ENCODE measurements at places on chromosomes 2 and 18.

DNA sequence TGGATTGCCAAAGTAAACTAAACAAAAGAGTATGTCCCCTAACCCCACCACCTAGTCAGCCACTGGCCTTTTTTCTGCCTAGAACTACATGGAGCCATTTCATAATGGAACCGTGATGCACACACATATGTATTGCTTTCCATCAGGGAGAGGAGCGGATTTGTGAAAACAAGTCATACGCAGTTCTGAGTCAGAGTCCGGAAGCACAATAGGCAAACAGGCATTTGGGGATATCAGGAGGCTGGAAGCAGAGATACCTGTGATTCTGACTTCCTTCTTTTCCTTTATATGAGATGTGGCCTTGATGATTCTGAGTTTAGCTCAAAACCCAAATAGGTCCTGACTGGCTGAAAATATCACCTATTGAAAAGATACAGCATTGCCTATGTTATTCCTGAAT lies 93.5 kb downstream of the TMEM163 start:
- no peak for DNase-seq

DNA sequence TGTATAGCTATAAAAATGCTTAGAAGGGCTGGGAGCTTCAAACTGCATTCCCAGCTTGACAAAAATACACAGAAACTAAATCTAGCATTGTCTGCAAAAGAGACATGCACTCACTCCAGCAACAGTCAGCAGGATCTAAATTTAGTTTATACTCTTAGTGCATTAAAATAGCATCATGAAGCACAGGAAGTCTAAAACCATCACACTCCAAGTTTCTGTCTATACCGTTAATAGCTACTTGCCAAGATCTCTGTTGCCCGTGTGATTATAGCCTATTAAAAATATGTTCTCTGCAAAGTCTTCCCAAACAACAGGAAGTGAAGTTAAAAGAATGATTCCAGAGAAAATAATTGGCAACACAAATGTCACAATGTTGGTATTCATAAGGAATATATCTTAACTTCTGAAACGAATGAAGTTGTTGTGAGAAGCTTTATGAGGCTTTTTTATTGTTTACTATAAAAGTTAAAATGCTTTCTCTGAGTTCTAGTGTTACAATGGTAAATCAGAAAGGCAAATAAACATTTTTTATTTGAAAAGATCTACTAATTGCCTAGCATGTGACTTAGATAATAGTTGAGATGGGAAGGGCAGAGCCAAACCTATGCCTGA lies 184.2 kb downstream of the ZNF385B start:
- no peak for DNase-seq

- no peak for DNase-seq
Observed at GRCh38 chr2:204570421-204570820, 25.1 kb downstream of the PARD3B start.

DNA sequence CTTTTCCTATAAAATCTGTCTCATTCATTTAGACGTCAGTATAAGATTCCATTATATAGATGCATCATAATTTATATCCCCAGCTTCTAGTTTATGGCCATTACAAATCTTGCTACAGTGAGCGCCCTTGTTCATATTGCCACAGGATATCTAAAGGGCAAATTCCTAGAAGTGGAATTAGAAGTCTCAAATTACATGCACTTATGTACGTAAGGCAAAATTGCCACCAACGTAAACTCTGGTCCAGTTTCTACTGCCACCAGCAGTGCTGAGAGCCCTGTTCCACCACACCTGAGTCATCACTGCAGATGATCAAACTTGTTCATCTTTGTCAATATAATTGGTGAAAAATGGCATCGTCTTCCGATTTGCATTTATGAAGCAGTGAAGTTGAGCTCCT lies 90.9 kb upstream of the ID2 start:
- DNase-seq, result no peak

DNA sequence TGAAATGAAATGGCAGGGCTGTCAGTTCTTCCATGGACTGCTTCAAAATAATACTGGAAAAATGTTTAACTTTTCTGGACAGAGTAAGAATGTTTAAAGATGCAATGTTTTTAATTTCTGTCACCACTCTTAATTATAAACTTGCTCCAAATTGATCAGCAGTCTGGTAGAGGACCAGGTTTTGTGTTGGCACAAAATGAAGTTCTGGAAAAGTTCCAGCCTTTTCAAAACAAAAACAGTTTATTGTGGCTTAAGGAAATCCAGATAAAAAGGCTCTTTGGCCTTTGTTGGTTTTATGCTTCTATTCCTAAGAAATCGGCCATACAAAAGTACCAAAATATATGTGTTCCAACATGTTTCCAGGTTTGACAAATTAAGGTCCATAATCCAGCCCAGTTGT lies 48.8 kb downstream of the PTRHD1 start:
- no peak for DNase-seq

DNA sequence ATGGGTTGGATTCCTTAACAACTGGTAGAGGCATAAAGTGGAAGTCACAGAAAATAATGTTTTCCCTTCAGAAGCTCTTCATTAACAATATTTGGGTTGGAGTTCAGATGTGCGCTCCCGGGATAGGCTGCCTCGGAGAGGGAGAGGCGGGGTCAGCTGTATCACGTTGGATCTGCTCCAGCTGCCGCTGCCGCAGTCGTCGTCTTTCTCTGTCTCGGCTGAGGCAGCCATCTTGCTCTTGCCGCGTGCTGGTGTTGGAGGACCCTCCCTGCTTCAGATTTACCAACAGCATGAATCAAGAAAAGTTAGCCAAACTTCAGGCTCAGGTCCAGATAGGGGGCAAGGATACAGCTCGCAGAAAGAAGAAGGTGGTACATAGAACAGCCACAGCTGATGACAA lies 35.1 kb downstream of the TANC1 start:
- no peak for DNase-seq

DNA sequence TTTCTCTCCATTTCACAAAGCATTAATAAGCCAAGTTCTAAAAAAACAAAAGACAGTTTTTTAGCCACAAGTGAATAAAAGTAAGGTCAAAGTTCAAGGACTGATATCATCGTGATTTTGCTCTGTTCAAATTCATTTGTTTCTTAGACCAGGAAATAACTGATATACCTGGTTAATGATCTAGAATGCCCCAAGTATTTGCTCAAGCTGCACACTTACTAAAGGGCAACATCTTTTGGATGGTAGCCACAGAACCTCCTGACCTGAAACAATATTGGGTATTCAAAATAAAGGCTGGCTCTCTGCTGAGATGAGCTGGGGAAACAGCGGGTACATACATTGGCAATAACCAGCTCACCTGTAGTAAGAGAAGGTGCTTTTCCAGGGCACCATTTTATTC lies 314.7 kb upstream of the LYPD1 start:
- DNase-seq, result no peak

DNA sequence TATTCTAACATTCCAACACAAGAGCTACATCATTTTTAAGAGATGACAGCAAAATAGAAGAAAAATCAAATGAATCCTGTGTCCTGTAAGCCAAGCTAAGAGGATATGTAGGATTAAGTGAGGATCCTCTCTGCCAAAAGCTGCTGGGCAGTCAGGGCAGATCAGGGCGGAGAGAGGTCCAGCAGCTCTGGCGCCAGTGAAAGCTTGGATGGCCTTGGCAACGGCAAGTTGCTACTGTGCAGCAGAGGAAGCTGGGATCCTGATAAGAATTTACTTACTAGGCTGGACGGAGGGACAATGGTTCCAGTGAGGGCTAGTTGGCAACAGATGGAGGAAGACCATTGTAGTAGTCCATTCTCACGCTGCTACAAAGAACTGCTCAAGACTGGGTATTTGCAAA lies 391.5 kb downstream of the XIRP2 start:
- no peak for DNase-seq

GRCh38 chr2:98025481-98026037 lies 29.8 kb upstream of the TMEM131 start:
- DNase-seq, result no peak

- DNase-seq, result no peak
Observed at GRCh38 chr2:29663268-29663667, 258.1 kb downstream of the ALK start.

- peak; percentile 28 for DNase-seq
Observed at GRCh38 chr2:60355849-60356261, 197.6 kb downstream of the BCL11A start.

DNA sequence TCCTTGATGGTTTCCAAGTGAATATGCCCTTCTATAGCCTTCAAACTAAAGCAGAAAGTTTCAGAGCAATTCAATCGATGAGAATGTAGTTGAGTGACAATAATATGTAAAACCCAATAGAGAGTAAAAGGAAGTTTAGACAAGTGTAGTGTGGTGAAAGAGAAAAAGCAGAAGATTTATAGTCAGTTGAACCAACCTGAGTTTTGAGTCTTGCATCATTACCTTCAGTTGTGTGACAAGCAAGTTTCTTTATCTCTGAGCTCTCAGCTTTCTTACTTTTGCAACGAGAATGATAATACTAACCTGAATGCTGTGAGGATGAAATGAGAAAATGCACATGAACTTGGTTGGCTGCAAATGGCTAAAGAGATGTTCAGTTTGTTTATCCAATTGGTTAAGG lies 40.6 kb upstream of the TMEM247 start:
- DNase-seq, result no peak

Data from CD4-positive, alpha-beta T cell treated with Interleukin-1 beta for 1 hour (primary cell).